ENCODE measurements at places on chromosomes 3 and 15.

GRCh38 chr3:129491794-129492193 is 36.6 kb upstream of the RHO start:
- peaks cover 2% of the 10 kb centered on the region for H3K27me3 ChIP-seq

- peaks cover 16% of the 10 kb centered on the region for H3K4me1 ChIP-seq
- no peak overlapping the region for H3K27ac ChIP-seq
- H3K36me3 ChIP-seq = no peaks in the 10 kb centered on the region
- DNase-seq = no peak
Observed at GRCh38 chr3:74639681-74640080, 25.2 kb upstream of the CNTN3 start.

DNA sequence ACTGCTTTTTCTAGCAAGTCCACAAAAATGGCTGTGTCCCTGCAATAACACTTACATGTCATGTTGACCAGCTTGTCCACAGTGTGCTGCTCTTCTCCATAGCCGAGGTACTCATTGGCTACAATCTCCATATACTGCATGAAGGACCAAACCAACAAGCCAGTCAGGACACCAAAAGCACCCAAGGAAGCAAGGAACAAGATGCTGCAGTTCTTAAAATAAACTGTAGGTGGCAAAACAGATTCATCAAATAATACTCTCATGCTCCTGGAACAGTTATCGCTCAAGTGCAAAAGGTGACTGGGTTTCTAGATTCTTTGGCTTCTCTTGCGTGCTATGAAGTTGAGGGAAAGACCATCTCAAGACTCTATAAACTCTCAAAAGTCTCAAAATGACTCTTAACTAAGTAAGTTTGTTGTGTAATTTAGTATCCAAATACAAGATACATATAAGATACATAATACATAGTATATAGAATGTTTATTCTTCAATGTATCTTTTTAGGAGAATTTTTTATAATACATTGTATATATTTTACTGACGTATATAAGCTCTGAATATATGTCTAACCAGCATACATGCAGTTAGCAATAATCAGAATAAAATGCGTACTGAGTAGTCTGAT is 57.0 kb downstream of the NEK10 start:
- no peak overlapping the region for H3K4me3 ChIP-seq
- peaks cover 8% of the 10 kb centered on the region for H3K27me3 ChIP-seq
- H3K4me1 ChIP-seq = peaks cover 15% of the 10 kb centered on the region
- no peak overlapping the region for H3K27ac ChIP-seq
- no peaks in the 10 kb centered on the region for H3K36me3 ChIP-seq

GRCh38 chr3:83002869-83003445 is 1241.5 kb upstream of the GBE1 start:
- no peaks in the 10 kb centered on the region for H3K27me3 ChIP-seq
- no peak for DNase-seq
- peaks cover 16% of the 10 kb centered on the region for H3K4me1 ChIP-seq
- no peak overlapping the region for H3K4me3 ChIP-seq
- H3K36me3 ChIP-seq = no peaks in the 10 kb centered on the region
- H3K27ac ChIP-seq = no peak overlapping the region

GRCh38 chr3:45942051-45942825 is 1.0 kb upstream of the CXCR6 start:
- no peak for DNase-seq
- H3K36me3 ChIP-seq = peaks cover 29% of the 10 kb centered on the region
- H3K4me3 ChIP-seq = no peak overlapping the region
- no peaks in the 10 kb centered on the region for H3K4me1 ChIP-seq

- peaks cover 52% of the 10 kb centered on the region for H3K4me1 ChIP-seq
- peak; percentile 61 for DNase-seq
- H3K4me3 ChIP-seq = no peak overlapping the region
- H3K27me3 ChIP-seq = no peaks in the 10 kb centered on the region
Observed at GRCh38 chr15:57340682-57341259, 35.5 kb upstream of the CGNL1 start.

- peaks cover 9% of the 10 kb centered on the region for H3K27me3 ChIP-seq
- H3K4me3 ChIP-seq = no peak overlapping the region
- no peaks in the 10 kb centered on the region for H3K4me1 ChIP-seq
- H3K27ac ChIP-seq = no peak overlapping the region
Observed at GRCh38 chr3:132232231-132232792, 84.9 kb upstream of the ACP3 start.

DNA sequence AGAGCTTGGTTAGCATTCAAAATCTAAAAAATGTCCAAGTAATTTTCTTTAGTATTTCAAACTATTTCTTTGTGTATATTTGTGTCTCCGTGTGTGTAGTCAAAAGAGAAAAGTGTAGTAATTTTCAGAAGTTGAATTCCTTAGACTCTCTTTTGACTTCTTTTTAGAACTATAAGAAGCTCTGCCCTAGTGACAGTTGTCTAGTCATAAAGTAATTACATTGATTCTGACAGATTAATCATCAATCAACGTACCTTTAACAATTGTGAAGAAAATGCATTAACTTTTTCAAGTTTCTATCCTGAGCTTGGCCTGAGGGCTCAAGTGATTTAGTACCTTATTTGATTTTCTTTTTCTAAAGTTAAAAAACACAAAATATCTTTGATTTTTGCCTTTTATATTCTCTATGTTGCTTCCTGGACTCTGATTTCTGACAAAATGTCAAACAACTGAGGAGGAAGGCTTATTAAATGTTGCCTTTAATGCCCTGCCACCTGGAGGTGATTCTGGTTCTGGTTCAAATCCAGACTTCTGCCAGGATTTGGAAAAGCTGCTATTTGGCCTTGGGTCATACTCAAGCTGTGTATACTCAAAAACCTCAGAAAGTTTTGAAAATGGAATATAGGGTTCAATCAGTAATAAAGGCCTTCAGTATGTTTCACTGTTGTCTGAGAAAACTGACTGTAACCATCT is 653.6 kb downstream of the NSUN3 start:
- H3K4me1 ChIP-seq = no peaks in the 10 kb centered on the region
- H3K36me3 ChIP-seq = no peaks in the 10 kb centered on the region
- peaks cover 2% of the 10 kb centered on the region for H3K27me3 ChIP-seq
- no peak overlapping the region for H3K27ac ChIP-seq

DNA sequence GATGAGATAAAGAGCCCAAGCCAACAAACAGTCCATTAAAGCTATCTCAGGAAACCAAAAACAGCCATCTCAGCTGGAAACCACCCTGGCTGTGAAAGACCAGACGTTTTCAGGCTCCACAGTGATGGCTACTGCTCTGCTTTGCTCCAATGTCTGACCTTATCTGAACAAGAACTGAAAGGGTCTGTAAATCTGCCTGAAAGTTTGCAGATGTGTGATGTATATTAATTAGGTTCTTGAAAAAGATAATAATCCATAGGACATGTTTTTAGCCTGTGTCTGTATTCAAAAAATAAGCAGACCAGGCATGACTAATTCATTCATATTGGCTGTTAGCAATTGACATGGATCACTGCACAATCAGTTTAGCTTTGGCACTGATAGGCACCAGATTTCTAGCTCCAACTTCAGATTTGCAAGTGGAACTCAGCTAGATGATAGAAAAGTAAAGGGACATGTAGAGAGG is 611.4 kb upstream of the NAALADL2 start:
- DNase-seq = no peak
- peaks cover 11% of the 10 kb centered on the region for H3K4me1 ChIP-seq
- no peaks in the 10 kb centered on the region for H3K27me3 ChIP-seq
- no peak overlapping the region for H3K27ac ChIP-seq

DNA sequence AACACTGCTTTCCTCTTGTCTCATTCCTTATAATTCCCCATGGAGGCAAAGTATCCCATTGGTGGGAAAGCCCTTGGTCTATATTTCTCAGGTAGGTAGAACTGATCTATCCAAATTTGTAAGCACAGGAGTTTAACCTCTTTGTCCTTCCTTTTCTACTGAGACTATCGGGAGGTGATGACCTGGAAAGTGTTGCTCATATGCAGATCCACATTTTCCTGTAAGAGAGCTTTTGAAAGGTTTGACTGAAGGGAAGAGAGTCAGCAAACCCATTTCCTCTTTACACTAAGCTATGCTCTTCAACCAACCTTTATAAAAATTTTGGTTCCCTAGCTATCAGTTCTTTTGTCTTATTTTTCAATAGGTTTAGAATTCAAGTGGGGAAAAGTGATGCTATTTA is 200.7 kb downstream of the TIGIT start:
- DNase-seq = no peak
- H3K4me3 ChIP-seq = no peak overlapping the region
- peaks cover 5% of the 10 kb centered on the region for H3K4me1 ChIP-seq

- H3K4me1 ChIP-seq = no peaks in the 10 kb centered on the region
- peak; percentile 76 for DNase-seq
- H3K27me3 ChIP-seq = peaks cover 95% of the 10 kb centered on the region
Observed at GRCh38 chr3:74614107-74614967, at the start of gene CNTN3. CNTN3 (minus strand) TSS chr3:74614659; CDS start chr3:74521112, 93,547 bp downstream.

DNA sequence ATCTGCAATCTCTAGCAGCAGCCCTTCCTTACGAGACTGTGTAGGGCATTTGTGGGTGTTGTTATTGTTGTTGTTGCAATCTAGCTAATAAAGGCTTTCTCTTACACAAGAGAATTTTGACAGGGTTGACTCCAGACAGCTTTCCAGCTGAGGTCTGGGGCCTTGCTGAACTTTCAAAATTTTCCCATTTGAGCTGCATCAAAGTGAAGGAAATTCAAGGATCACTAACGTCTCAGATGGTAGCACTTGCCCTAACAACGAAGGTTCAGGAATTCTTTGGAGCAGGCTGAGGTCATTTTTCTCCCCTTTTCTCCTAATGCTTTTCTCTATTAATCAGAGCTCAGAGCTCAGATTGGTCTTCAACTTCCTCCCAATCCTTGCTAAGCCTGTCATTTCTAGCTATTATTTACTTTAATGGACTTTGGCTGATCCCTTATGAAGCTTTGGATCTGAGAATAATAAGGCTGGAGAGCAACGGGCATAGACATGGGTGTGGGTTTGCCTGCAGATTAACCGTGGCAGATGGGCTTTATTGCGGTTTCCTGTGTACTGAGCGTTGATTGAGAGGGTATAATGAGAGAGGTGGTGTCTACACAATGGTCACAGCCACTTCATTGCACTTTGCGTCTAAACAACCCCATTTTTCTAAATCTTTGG is 614.0 kb upstream of the AGTR1 start:
- H3K27me3 ChIP-seq = no peaks in the 10 kb centered on the region
- no peak overlapping the region for H3K4me3 ChIP-seq
- no peak for DNase-seq
- no peak overlapping the region for H3K27ac ChIP-seq
- H3K4me1 ChIP-seq = peaks cover 24% of the 10 kb centered on the region

Measured in nephron progenitor cell (in vitro differentiated cells).